ENCODE measurements at places on chromosomes 4 and X. TPM values are rescaled to one million over a fixed set of nuclear protein-coding genes. Genes with fewer than 3 reads are reported as not detected.

Gene FRAS1
- 5.5 TPM for total RNA-seq

Gene PCDH19
- not detected for total RNA-seq

Gene ZNF674
- total RNA-seq, result 8.2 TPM

Gene CSN1S1
- not detected for total RNA-seq

Gene HSFX3
- total RNA-seq, result not detected

Gene FSTL5
- not detected for total RNA-seq

Gene RBM3
- 375 TPM for total RNA-seq

Gene GRSF1
- 103 TPM for total RNA-seq

- no peaks in the 10 kb centered on the region for H3K36me3 ChIP-seq
- no peaks in the 10 kb centered on the region for H3K4me1 ChIP-seq
- no peak overlapping the region for H3K4me3 ChIP-seq
- no peak for DNase-seq
Measured at GRCh38 chr4:166981847-166982246, 252.4 kb downstream of the SPOCK3 start.

- no peak overlapping the region for H3K27ac ChIP-seq
- no peaks in the 10 kb centered on the region for H3K4me1 ChIP-seq
- DNase-seq, result peak; percentile 6
- no peaks in the 10 kb centered on the region for H3K36me3 ChIP-seq
- H3K27me3 ChIP-seq, result no peaks in the 10 kb centered on the region
Measured at GRCh38 chr4:172245516-172245915, 432.3 kb downstream of the GALNTL6 start.

- peaks cover 1% of the 10 kb centered on the region for H3K36me3 ChIP-seq
- no peak overlapping the region for H3K4me3 ChIP-seq
- peak; percentile 63 for DNase-seq
- H3K27ac ChIP-seq, result peak overlapping the region; percentile 33
Measured at GRCh38 chr4:677431-678293, 3.3 kb downstream of the MYL5 start.

DNA sequence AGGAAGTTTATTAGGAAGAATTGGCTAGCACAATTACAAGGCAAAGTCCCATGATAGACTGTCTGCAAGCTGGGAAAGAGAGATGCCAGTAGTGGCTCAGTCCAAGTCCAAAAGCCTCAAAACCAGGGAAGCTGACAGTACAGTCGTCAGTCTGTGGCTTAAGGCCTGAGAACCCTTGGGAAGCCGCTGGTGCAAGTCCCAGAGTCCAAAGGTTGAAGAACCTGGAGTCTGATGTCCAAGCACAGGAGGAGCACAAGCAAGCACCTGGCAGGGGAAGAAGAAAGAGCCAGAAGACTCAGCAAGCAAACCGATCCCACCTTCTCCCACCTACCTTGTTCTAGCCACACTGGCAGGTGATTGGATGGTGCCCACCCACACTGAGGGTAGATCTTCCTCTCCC is 51.3 kb upstream of the TMEM150C start:
- H3K4me1 ChIP-seq, result no peaks in the 10 kb centered on the region
- DNase-seq, result no peak
- no peaks in the 10 kb centered on the region for H3K36me3 ChIP-seq

- H3K4me1 ChIP-seq, result peaks cover 18% of the 10 kb centered on the region
- H3K36me3 ChIP-seq, result peaks cover 3% of the 10 kb centered on the region
- no peak overlapping the region for H3K27ac ChIP-seq
- no peak for DNase-seq
- no peak overlapping the region for H3K4me3 ChIP-seq
Measured at GRCh38 chr4:76308548-76308947, 2.0 kb downstream of the STBD1 start.

GRCh38 chrX:3468031-3468430 is 121.6 kb upstream of the MXRA5 start:
- no peaks in the 10 kb centered on the region for H3K4me1 ChIP-seq
- H3K36me3 ChIP-seq, result no peaks in the 10 kb centered on the region
- H3K4me3 ChIP-seq, result no peak overlapping the region
- no peaks in the 10 kb centered on the region for H3K27me3 ChIP-seq
- no peak overlapping the region for H3K27ac ChIP-seq

DNA sequence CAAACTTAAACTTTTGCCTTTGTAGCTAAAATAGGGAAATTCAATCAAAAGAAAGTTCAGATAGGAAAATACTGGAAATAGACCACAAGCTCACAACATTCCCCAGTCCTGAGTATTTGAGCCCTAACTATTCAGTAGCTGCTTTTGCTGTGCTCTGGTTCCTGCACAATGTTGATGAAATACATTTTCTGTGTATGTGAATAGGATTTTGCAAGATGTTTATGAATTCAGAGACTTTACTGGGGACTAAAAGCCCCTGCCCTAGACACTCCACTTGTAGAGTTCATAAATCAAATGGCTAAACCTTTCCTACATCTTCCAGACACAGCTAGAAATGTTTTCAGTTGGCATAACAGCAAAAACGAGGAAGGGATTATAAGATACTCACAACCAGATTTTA is 105.9 kb downstream of the FBXO8 start:
- H3K27ac ChIP-seq, result no peak overlapping the region
- H3K4me3 ChIP-seq, result no peak overlapping the region
- H3K4me1 ChIP-seq, result no peaks in the 10 kb centered on the region
- no peak for DNase-seq
- H3K36me3 ChIP-seq, result no peaks in the 10 kb centered on the region

DNA sequence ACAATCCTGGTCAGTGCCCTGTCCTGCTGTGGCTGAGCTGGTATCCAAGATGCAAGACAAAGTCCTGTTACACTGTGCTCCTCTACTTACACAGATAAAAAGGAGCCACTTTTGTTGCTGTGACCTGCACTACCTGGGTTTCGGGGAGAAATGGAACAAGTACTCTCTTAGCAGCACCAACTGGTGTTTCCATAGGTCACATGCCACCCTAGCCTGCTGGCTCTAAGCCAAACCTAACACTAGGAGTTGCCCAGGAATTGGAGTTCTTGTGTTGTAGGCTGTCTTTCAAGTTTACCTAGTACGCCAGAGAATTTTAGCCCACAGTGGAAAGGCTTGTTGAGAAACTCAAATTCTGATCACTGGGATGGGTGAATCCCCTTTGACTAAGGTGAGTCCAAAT is 727.4 kb downstream of the FAM133A start:
- no peak overlapping the region for H3K27ac ChIP-seq
- H3K27me3 ChIP-seq, result no peaks in the 10 kb centered on the region
- DNase-seq, result no peak
- no peak overlapping the region for H3K4me3 ChIP-seq
- no peaks in the 10 kb centered on the region for H3K4me1 ChIP-seq

DNA sequence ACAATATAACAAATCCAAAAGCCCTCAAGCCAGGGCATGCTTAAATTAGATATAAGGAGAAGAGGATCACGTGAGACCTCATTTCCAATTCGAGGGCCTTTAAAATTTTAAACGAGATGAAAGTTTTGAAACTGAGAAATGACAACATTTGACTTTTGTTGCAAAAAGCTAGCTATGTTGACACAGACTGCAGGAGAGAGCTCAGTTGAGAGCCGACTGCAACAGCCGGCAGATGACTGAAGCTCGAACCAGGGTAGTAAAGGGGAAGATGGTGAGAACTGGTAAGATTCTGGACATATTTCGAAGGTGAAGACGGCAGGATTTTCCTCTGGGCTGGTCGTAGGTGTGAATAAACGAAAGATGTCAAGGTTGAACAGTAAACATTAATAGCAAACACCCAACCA is 773 bp downstream of the PRMT9 start:
- peaks cover 10% of the 10 kb centered on the region for H3K4me1 ChIP-seq
- H3K27me3 ChIP-seq, result no peaks in the 10 kb centered on the region
- peak; percentile 8 for DNase-seq
- H3K4me3 ChIP-seq, result peak overlapping the region; percentile 93

- DNase-seq, result no peak
- H3K4me3 ChIP-seq, result no peak overlapping the region
- H3K36me3 ChIP-seq, result no peaks in the 10 kb centered on the region
- H3K27ac ChIP-seq, result no peak overlapping the region
- no peaks in the 10 kb centered on the region for H3K27me3 ChIP-seq
Measured at GRCh38 chrX:24858004-24858746, 157.6 kb downstream of the ARX start.

DNA sequence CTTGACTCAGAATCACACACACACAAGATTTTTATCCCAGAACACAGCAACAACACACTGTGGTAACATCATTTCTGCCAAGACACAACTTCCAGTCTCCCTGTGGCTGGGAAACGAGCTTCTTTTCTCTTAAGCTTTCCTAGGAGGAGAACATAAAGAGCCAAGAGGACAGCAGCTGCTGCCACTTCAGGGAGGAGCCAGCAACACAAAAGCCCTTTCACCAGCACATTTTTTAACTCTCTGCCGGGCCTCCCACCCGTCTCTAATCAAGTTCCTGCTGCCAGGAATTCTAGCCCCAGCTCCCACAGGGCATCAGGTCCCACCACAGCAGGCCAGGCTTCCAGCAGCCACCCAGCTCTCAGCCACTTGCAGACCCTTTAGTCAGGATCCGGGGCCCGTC is 22.4 kb downstream of the FAT1 start:
- no peaks in the 10 kb centered on the region for H3K27me3 ChIP-seq
- H3K36me3 ChIP-seq, result no peaks in the 10 kb centered on the region
- peak overlapping the region; percentile 25 for H3K27ac ChIP-seq
- no peak for DNase-seq
- H3K4me3 ChIP-seq, result no peak overlapping the region

DNA sequence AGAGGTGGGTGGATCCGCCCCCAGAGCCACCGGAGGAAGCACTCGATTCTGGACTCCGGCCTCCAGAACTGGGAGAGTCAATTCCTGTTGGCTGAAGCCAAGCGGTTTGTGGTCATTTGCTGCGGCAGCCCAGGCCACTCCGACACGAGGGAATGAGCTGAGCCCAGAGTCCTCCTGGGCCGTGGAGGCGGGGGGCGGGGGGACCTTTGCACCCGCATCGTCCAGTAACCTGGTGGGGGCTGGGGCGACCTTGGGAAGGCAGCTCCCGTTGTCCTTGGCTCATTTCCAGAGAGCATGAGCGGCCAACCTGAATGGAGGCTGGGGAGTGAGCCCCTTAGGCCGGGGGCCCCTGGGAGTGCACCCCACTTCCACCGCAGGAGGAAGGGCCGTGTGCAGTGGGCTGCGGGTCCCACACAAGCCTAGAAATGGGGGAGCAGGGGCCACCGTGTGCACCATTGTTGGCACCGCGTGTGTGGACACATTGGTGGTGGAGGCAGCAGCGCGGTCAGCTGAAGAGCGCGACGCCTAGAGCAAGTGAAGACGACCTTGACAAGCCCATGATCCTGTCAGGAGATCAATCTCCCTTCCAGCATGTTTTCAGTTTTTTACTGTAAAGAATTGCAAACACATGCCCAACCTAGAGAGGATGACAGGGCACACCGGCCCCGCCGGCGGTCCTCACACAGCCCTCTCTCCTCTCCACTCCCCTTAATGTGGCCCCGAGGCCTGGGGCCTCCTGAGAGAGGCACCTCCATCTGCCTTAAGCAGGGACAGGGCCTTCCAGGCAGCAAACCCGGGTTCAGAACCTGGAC is 19.9 kb upstream of the DUSP9 start:
- no peak overlapping the region for H3K27ac ChIP-seq
- H3K27me3 ChIP-seq, result peaks cover 27% of the 10 kb centered on the region
- H3K4me3 ChIP-seq, result no peak overlapping the region
- H3K36me3 ChIP-seq, result no peaks in the 10 kb centered on the region
- no peaks in the 10 kb centered on the region for H3K4me1 ChIP-seq
- no peak for DNase-seq

- no peak overlapping the region for H3K27ac ChIP-seq
- H3K4me1 ChIP-seq, result no peaks in the 10 kb centered on the region
- no peaks in the 10 kb centered on the region for H3K36me3 ChIP-seq
- H3K4me3 ChIP-seq, result no peak overlapping the region
- DNase-seq, result no peak
Measured at GRCh38 chr4:150425161-150425560, 156.8 kb upstream of the MAB21L2 start.
